ENCODE measurements at places on chromosomes 16 and 17. TPM values are rescaled to one million over a fixed set of nuclear protein-coding genes. Genes with fewer than 3 reads are reported as not detected.
A peak's percentile ranks its signal among the peaks of the same experiment; 100 is the strongest.

OR4D2 gene
- total RNA-seq: not detected

DNA sequence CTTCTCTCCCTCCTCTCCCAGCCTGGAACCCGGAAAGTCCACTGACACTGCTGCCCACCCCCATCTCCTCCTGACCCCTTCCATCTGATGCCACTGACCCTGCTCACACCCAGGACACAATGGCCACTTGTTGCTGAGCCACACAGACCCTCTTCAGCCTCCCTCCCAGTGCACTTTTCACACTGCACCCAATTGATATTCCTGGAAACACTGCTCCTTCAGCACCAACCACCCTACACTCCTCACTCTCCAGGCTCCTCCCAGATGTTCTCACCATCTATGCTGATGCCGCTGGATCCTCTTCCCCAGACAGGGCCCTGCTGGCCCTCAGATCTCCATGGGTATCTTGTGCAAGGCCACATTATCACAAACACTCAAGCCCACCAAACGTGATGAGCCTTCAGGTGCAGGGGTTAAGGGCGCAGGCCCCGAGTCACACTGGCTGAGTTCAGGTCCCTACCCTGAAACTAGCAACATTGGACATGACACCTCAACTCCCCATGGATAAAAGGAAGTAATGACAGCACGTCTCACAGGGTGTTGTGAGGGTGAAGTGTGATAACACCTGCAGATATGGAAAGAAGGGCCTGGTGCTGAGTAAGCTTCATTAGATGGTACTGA, 238.1 kb downstream of the ZNF423 start:
- DNase-seq: no peak

GRAP gene
- not detected for total RNA-seq

CCL5 gene
- total RNA-seq: not detected

- no peak for DNase-seq
Measured at GRCh38 chr17:2778489-2778888, 17.7 kb upstream of the RAP1GAP2 start.

DNA sequence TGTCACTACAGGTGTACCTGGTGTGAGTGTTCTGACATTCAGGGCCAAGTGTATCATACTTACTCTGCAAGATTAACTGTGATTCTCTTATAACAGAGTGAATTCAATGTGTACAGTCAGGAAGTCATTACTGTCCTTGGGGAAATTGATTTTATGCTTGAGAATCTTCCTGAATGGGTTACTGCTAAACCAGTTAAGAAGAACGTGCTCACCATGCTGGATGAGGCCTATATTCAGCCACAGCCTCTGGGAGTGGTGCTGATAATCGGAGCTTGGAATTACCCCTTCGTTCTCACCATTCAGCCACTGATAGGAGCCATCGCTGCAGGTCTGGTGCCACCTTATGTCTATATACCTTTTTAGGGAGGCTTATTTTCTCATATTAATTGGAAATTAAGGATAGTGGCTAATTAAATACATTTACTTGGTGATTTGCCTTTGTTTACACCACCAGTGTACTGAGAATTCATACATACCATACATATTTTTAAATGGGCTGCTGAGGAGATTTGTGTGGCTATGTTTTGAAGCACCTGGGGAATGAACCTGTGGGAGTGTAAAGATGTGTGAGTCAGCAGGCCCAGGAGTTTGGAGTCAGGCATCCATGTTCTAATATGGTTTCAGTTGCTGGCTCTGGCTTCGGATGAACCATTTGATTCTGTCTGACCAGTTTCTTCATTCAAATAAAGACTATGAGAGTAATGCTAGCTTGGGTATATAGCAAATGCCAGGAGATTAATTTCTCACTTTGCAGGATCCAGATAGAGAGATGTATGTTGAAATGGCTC, 3.1 kb downstream of the ALDH3A2 start:
- DNase-seq: peak; percentile 45

DNA sequence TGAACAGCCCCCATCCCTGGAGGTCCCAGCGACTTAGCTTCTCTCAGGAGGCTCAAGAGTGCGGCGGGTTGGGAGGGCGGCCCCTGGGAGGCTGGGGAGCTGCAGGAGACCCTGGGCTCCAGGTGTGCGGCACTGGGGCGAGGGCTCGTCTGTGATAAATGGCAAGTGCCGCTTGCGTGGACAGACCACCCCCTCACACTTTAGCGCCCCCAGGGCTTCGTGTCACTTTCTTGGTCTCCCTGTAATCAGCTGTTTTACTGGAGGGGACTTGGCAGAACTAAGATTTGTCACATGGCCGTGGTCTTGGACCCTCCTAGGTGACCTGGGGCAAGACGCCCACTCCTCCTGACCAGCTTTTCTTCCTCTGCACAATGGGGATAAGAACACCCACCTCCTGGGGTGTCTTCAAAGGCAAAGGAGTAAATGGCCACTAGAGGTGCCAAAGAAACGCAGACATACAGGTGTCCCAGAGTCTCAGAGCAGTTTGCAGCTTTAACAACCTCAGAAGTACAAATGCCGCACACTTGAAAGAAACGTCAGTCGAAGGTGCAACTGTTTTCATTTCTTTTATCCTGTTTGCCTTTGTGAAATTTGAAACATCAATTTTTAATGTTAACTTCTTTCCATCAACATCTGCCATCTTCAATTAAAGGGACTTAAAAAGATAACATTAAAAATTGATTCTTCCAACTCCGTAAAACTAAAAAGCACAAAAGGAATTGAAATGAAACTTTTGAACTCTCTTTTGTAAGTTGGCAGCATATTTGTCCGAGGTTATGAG, 946 bp downstream of the OSGIN1 start:
- DNase-seq: peak; percentile 61

DNA sequence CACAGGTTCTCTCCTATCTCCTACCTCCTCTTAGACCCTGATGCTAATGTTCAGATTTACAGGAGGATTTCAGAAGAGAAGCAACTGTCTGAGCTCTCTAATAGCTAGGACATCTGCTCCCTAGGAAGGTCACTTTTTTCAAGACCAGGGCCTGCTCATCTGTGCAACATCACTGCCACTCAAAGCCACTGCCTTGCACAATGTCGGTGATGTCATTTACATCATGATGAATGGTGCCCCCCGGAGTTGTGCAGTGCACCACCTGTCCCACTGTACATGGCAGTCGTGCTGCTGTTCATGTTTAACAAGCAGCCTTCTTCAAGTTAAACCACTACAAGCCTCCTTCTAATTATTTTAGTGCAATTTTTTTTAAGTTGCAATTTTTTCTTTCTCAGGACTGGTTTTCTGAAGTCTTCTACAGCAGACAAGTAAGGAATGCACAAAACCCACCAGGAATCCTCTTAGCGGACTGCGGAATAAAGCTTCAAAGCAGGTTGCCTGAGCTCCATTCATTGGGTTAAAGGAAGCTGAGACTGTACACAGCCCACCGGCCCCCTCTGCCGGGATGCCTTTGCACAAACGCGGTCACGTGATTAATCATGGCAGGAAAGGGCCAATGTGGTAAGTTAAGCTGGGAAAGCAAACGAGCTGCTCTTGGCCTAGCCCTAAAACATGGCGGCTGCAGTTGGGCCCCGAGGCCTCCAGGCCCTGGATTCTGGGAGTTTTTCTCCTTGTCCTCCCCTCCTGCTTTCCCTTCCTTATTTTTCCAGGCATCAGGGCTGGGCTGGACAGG, 74.1 kb downstream of the MYH11 start:
- no peak for DNase-seq

DNA sequence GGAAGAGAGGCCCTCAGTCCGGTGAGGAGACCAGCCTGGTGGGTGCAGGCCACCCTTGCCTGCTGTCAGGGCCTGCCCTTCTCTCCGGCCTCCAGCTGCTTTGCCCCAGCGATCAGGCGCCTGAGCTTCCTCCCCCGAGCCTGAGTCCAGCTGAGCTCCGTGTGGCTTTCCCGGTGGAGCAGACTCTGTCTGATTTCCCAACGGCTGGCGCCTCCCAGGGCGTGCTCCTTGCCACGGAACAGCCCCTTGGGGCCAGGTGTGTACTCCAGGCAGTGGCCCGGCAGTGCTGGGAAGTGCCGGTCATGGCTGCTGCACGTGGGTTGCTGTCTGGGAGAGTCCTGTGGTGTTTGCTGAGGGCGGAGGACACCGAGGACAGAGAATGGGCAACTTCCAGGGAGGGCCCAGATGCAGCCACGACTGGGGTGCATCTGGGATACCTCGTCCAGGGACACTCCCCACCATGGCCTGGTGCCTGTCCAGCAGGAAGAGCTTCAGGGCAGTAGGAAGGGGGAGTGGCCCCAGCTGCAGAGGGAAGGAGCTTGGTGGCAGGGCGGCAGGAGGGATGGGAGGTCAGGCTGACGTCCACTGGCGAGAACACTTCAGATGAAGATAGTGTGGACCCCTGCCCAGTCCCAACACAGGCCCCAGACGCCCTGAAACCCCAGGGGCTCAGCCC, 22.5 kb downstream of the METRNL start:
- peak; percentile 71 for DNase-seq

DNA sequence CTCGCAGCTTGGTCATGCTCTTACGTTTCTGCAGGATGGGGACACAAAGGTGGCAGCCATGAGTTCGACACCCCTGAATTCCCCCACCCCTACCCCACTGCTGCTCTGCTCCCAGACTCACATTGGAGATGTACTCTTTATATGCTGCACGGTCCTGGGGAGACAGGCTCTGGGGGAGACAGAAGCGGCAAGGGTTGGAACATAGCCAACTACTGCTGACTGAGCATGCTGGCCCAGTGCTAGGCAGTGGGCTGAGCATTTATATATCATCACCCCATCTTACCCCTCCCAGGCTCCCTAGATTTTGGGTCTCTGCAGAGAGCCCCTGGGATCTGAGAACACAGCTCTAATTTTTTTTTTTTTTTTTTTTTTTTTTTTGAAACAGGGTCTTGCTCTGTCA, 8.1 kb upstream of the ATXN7L3 start:
- DNase-seq: no peak

IGFBP4 gene
- 6.5 TPM for total RNA-seq

- no peak for DNase-seq
Measured at GRCh38 chr16:48022496-48022895, 133.3 kb downstream of the ABCC12 start.

- DNase-seq: no peak
Measured at GRCh38 chr16:17691106-17691898, 220.5 kb upstream of the XYLT1 start.

GRCh38 chr17:72624652-72625051, 467.8 kb downstream of the SLC39A11 start:
- no peak for DNase-seq

- peak; percentile 81 for DNase-seq
Measured at GRCh38 chr17:76547183-76547641, 7.4 kb downstream of the PRCD start.

GRCh38 chr16:679814-680624, at the start of gene STUB1:
Gene STUB1, plus strand, starts transcription at chr16:680410. Its CDS starts 116 bp downstream, at chr16:680526.
- DNase-seq: peak; percentile 81

ADORA2B gene
- total RNA-seq: 26.0 TPM

DNA sequence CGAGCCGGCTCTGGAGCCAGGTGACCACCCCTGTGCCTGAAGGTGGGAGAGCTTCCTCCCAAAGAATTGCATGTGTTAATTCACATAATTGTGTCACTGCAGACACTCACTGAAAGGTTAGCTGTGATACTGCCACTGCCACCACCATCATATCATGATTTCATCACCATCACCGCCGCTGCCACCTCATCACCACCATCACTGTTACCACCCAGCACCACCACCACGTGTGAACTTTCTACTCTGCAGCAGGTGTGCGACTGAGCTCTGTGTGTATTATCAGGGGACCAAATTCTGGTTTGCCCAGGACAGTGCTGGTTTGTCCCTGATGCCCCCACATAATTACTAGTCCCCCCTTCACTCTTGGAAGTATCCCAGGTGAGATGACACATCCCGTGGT, 15.2 kb downstream of the BCAR1 start:
- DNase-seq: no peak

DNA sequence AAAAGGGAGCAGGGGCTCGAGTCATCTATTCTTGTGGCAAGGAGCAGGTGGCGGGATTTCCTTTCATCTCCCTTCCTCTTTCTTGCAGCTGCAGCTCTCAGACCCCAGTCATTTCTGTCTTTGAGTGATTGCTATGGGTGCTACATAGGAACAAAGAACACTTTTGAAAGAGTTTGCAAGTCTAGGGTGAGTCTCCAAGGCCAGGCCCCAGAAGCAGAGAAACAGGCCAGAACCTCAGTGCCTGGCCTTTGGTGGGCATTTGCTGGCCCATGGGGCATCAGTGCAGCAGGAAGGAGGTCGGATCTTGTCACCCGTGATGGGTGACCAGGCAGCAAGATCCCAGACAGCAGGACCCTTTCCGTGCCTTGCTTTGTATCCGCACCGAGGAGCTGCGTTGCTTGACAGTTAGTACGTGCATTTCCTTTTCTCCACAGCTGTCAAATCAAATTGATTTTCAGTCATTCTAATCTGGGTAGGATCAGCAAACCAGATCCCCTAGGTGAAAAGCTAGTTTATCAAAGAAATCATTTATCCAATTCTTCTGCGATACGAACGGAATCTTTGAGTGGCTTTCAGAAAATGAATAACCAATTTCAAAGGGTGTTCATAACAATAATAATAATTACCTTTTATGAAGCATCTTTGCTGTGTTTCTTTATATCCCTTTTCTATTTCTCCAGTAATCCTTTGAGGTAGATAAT, 244.6 kb upstream of the MAF start:
- no peak for DNase-seq

DNA sequence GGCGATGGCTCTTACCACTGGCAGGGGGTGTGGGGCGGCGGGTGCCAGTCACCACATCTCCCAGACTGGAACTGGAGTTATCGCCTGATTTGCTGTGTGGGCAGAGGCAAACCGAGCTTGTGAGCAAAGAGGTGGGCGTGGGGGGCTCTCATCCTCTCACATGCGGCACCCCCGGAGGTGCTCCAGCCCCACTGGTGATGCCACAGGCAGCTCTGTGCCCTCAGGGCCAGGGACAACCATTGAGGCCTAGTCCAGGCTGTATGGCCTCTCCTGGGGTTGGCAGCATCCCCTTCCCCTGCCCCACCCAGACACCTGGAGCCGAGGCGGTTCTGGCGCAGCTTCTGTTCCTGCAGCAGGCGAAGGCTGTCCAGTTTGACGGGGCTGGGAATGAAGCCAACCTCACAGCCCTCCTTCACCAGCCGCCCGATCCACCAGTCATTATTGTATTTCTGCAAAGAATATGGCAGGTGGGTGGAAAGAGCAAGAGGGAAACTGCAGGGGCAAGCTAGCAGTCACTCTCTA, 10.9 kb downstream of the CACNB1 start:
- no peak for DNase-seq

GRCh38 chr17:32513579-32513978, 26.8 kb downstream of the CDK5R1 start:
- DNase-seq: no peak

GRCh38 chr16:64132759-64133361, 989.0 kb downstream of the CDH11 start:
- DNase-seq: no peak

GRCh38 chr16:90019543-90020259, 445 bp upstream of the DBNDD1 start:
- DNase-seq: peak; percentile 34

DNA sequence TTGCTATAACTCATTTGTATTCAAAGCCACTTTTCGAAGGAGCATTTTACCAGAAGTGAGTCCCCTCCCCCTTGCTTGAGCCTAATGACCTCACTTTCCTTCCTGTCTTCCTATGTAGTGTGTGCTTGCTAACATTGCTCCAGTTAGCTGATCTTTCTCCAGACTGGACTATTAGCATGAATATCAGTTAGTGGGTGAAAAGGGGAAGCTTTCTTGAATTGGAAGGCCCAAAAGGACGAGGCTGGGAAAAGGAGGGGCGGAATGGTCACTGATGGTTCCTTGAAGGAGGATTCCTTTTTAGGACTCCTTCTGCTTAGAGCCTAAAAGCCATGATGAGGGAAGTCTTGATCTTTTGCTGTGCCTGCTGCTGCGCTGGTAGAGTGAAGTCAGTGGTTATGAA, 11.9 kb downstream of the MAP3K3 start:
- DNase-seq: no peak

All from MCF 10A (cell line).